ENCODE measurements at places on chromosomes 12 and 14.

GRCh38 chr12:129844662-129845220, 59.1 kb downstream of the TMEM132D start:
- DNase-seq: peak; percentile 82

- no peak for DNase-seq
Measured at GRCh38 chr12:120964298-120964697, 14.0 kb upstream of the HNF1A start.

DNA sequence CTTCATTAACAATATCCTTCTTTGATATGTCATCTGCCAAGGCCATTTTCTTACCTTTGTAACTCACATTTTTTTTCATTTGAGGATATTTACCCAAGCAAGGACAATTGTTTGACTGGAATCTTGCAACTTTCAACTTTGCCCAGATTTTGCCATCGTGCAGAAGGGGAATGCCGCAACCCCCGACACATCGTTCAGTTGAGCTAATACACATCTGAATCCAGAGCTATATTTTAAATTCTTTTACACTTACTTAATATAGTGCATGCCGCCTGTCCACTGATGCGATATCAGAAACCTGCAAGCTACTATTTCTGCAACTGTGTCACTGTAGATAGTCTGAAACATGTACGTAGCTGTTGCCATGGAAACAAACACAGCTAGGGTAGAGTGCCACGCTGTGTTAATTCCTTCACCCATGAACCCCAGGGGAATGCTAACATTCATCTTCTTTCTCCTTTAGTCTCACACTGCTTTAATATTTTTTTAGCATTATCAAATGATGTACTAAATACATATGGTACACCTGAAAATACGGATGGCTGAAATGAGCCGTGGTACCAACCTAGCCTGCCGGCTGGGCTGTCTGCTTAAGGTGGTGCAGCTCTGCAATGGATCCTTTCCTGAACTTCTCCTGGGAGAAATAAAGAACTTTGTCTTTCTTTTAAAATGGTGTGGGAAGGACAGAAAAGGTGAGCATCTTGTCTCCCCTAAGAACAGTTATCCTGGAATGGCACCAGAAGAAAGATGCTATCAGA, 77.0 kb upstream of the FOXN3 start:
- DNase-seq: no peak

GRCh38 chr12:1611803-1612572, 17.0 kb upstream of the WNT5B start:
- peak; percentile 91 for DNase-seq

DNA sequence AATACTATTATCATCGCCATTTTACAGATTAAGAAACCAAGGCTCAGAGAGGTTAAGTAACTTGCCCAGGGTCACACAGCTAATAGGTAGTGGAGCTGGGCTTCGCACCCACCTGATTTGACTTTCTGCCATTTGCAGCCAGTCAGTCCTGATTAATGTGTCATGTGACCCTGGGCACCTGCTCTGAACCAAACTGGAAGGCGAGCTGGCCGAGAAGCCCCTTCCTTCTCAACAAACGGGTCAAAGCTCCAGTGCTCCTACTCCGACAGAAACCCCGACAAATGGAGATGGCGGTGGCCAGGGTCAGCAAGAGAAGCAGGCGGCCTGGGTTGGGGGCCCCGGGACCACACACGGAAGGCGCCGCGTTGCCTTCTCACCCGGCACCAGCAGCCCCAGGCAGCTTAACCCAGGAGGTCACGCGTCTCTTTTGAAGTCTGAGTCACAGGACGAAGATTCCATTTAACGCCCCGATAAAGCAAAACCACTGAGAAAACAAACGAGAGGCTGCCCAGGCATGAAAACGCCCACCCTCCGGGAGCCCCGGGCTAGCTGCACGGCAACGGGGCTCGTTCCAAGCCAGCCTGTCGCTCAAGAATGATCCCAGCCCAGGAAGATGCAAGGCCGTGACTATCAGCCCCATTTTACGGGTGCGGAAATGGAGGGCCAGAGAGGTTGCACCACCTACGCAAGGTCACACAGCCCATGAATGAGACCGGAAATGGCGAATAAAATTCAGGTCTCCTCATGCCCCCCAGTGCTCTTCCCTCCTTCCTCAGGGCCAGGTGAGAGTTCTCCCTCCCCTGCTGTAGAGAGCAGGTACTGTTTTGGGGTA, 124.8 kb downstream of the SCARB1 start:
- peak; percentile 47 for DNase-seq

- DNase-seq: no peak
Measured at GRCh38 chr12:81723361-81723760, 35.8 kb downstream of the PPFIA2 start.

- DNase-seq: no peak
Measured at GRCh38 chr12:67764946-67765619, 116.5 kb downstream of the DYRK2 start.

DNA sequence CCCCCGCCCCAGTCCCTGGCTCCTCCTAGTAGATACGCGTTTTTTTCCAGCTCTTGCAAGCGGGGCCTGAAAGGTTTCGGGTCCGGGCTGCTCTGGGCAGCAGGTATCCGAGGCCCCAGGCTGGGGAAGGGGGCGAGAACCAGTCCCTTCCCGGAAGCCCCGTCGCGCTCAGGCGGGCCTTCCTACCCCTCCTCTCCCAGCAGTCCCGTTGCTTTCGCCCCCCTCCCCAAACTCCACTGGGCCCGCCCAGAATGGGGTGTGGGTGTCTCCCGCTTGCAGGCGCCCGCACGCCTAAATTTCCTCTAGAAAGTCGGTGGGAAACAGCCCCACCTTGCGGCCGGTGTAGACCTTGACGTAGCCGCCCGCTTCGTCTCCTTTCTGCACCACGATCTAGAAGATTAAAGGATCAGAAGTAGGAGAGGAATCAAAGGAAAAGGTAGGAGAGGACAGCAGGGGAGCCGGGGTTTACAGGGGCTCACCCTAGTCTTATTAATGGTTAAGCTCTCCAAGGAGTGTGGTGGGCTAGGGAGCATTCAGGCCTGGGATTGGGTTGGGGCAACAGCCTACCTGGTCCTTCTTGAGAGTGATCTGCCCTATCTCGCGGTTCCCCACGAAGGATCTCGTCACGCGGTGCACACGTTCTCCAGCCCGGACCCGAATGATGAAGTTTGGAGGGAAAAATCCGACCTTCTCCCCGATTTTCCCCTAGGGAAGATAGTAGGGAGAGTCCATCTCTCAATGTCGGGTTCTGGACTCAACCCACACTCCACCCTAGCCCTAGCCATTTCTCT, 7.3 kb downstream of the STAC3 start:
- DNase-seq: peak; percentile 73

DNA sequence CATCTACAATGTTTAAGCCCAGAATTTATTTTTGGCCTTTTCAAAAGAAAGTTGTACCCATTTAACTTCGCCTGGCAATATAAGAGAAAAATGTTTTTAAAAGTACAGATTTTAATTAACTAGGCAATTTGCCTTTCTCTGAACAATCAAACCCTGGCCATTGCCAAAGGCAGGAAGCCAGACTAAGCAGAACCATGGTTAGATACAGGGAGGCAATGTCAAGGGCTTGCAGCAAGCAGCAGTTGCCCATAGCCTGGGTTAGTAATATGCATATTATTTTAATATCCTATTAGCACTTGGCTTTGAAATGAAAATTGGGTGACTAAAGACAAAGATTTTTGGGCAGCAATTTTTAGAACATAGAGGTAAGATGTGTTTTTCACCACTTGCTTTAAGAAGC, 51.1 kb upstream of the FRMD6 start:
- no peak for DNase-seq
